Posterior cingulate gyrus (tissue), 11 donors: ENCODE measurements at places on chromosomes 5 and 9.
A peak's percentile ranks its signal among the peaks of the same experiment; 100 is the strongest.

DNA sequence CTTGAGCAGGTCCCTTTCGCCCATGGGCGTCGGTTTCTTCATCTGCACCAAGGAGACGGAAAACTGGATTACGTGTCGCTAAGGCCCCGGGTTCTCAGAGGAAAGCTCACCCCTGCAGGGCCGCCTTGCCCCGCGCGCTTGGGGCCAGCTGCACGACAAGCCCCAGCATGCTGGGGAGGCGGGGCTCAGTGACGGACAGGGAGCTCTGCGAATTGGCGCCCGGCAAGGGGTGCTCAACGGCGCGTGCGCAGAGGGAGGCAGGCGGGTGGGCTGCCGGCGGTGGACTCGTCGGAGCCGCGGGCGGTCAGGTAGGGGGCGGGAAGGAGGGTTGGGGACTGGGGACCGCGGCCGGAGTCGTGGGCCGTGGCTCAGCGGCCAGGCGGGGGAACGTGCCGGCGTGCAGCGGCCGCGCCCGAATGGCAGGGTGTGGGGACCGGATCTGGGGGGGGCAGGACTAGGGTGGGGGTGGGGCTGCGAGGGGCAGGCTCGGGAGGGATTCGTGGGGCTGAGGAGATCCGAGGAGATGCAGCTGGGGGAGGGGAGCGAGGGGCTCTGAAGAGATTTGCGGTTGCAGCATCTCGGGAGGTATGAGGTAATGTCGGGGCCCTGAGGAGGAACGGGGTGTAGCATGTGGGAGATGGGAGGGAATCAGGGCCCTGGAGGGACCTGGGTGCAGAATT lies at the start of gene TRIM32:
TSS of gene TRIM32 (plus strand) at position 232 of the 680 bp plus-strand sequence. CDS start 10,438 bp downstream, outside the sequence.
- peak; percentile 97 for DNase-seq

DNA sequence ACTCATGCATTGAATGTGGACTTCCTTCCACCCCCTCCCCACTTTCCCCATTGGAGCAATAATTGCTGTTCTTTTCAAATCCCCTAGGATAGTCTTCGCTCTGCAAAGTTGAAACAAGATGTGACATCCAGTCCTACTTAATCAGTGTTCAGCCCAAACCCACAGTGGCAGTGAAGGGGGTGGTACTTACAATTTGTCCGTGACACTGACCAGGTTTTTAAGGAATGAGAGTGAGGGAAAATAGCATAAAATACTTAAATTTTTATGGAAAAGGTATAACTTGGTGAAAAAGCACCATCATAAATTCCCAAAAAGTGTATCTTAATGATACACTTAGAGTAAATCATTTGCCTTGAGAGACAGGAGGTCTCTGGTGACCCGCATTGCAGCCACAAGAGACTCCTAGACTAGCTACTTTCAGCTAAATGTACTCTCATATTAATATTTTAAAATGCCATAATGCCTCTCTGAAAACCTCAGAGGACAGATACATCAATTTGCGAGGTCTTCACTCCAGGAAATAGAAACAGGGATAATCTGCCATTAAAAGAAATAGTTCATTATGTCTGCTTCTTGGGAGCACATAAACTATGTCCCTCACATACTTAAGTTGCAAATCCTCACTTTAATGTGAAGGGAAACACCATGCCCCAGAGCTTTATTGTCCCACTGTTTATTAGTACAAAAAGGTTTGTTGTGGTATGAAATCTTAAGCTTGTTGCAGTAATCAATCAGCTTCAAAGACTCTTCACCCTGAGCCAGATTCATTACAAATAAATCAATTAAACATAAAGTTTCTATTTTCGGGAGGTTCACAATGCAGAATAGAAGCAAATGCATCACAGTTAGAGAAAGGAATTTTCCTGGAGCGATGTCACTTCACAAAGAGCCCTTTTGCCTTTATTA lies 343.6 kb upstream of the ISL1 start:
- no peak for DNase-seq

DNA sequence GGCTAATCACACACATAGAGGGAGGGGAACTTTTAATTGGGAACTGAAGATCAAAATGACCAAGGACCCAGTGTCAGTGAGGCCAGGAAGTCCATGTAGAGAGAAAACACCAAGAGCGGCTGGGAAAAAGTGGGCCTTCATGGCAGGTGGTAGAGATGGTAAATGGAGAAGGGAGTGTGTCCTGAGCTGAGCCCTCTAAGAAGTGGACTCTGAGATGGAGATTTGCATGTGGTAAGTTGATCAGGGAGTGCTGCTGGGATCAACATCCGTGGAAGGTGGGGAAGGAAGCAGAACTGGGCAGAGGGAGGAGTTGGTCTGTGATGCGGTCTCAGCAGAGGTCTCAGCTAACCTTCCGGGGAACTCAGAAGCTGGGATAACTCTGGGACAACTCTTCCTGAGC lies 18.9 kb upstream of the PDZD2 start:
- DNase-seq, result no peak

GRCh38 chr5:98927242-98927988 lies 1.4 kb downstream of the CHD1 start:
- DNase-seq, result no peak

GRCh38 chr9:34691936-34692315 lies 850 bp upstream of the CCL19 start:
- no peak for DNase-seq

DNA sequence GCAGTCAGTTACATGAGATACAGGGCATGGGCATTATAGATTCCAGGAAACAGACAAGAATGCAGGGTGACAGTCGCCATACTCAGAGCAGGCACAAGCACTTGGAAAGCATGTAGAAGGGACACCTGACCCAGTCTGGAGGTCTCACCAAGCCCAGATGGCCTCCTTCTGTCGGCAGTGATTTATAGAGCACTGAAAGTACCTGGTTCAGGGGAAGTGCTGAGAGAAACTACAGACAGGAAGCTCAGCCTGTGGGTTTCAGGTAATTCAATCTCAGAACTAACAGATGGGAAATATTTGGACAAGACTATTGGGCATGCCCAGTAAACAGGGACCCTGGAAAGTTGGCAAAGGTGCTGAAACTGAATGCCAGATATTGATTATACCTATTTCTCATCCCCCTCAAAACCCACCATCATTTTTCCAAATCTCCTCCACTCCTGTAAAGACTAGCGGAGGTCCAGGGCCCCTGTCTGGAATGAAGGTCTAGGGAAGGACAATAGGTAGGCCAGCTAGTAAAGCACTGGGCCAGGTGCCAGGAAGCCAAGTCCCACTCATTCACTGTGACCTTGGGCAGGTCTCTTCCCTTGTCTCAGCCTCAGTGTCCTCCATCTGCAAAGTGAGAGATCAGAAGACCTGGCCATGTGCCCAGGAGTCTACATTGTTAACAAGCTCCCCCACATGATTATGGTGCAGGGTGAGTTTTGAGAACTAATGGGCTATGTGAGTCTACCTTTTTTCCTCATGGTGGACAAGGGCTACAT lies 26.9 kb downstream of the KLHL3 start:
- DNase-seq, result no peak

GRCh38 chr5:149348518-149348917 lies 3.2 kb downstream of the GRPEL2 start:
- no peak for DNase-seq
